ENCODE measurements at places on chromosomes 5 and 9.
A peak's percentile ranks its signal among the peaks of the same experiment; 100 is the strongest.

DNA sequence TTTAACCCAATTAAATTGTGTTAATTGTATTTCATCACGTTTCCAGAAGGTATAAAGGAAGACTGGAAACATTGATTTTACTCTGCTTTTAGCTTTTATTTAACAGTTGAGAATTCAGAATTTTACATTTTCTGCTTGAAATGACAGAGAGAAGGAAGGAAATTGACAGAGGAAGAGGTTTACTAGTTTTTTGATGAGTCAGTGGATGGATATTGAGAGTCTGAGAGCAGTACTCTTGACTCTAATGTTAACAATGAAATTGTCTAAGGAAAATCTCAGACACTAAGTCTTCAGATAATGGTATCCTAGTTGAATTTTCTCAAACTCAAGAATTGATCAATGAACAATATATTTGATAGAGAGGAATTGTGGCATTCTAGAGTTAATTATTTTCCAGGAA, 60.6 kb downstream of the IPO11 start:
- DNase-seq: no peak

DNA sequence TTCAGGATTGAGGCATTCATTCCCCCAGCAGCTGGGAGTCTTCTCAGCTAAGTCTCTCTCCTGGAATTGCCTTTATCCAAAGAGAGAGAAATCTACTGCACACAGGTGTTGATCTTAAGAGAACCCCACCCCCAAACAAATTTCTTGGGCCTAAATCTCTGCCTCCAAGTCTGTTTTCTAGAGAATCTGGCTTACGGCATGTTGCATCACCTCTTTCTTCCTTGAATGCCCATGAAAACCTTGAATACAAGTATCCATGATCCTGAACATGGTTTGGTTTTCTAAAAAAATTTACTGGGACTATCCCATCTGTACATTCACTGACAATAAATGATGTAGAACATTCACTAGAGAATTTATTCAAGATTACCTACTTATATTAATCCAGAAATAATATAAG, 401.6 kb downstream of the PDE4D start:
- DNase-seq: no peak

- no peak for DNase-seq
Observed at GRCh38 chr5:141478321-141478945, 2.7 kb downstream of the PCDHGC3 start.

GRCh38 chr9:72203205-72203803, 54.1 kb downstream of the GDA start:
- DNase-seq: no peak

GRCh38 chr5:164335837-164336236, 830.4 kb downstream of the MAT2B start:
- DNase-seq: no peak

- no peak for DNase-seq
Observed at GRCh38 chr5:16936150-16936988, at the start of gene MYO10. TSS of gene MYO10 (minus strand) at chr5:16936288. CDS start at chr5:16935808, 480 bp downstream.

- no peak for DNase-seq
Observed at GRCh38 chr5:168944004-168944403, 356.9 kb downstream of the SLIT3 start.

GRCh38 chr9:108671176-108671575, 184.6 kb downstream of the ACTL7B start:
- no peak for DNase-seq

GRCh38 chr5:131661933-131662332, 26.9 kb upstream of the RAPGEF6 start:
- DNase-seq: no peak

GRCh38 chr5:6766604-6767093, 53.4 kb downstream of the TENT4A start:
- DNase-seq: no peak

GRCh38 chr5:145980718-145981117, 44.3 kb downstream of the SH3RF2 start:
- DNase-seq: no peak

DNA sequence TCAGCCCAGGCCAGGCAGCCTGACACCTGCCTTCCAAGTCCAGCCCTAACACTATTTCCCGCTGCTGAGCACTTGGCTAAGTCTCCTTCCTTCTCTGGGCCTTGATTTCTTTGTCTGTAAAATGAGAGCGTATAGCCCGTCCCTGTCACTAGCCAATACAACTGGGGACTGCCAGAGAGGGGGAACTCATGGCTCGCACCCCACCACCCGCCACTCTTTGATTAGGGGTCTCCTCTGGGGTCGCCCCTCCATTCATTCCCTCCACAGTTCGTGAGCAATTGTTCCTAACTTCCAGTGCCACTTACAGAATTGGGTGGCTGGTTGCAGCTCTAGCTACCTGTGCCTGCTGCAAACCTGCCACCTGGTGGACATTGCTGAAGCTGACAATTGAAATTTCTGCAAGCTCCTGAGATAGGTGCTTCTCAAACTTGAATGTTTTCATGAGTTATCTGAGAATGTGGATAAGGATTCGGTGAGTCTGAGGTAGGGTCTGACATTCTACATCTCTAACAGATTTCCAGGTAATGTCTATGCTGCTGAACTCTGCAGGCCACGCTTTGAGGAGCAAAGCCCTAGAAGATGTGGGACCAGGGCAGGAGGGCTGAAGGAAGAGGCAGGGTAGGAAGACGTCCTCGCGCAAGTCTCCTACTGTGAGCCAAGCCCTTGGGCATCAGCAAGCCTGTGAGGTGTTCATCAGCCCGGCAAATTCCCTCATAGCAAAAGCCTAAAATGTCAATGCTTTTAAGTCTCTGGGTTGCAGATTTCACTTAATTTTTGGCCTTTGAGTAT, 13.3 kb upstream of the RECK start:
- DNase-seq: peak; percentile 20

- DNase-seq: no peak
Observed at GRCh38 chr5:177327539-177328522, 16.1 kb upstream of the MXD3 start.

- DNase-seq: no peak
Observed at GRCh38 chr9:95725045-95725444, 150.4 kb upstream of the ERCC6L2 start.

- no peak for DNase-seq
Observed at GRCh38 chr9:87973122-87973521, 1.2 kb downstream of the CDK20 start.

DNA sequence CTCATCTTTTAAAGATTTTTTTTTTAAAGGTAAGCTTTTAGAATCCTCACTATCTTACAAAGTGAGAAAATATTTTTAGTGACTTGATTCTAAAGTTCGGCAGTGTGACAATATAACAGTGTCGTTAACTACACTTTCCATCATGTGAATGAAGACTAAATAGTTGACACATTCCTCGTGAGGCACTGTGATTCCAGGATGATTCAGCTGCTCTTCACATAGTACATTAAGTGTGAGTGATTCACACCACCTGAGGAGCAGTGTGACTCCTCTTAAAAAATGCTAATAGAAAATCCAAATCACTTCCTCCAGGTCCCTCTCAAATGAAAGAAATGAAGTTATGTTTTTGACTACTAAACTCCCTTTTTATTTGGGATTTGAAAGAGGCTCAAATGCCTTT, 589.5 kb downstream of the GABRG2 start:
- no peak for DNase-seq

- DNase-seq: no peak
Observed at GRCh38 chr9:134403682-134404301, 77.5 kb downstream of the RXRA start.

- no peak for DNase-seq
Observed at GRCh38 chr5:5752844-5753243, 330.4 kb downstream of the ICE1 start.

DNA sequence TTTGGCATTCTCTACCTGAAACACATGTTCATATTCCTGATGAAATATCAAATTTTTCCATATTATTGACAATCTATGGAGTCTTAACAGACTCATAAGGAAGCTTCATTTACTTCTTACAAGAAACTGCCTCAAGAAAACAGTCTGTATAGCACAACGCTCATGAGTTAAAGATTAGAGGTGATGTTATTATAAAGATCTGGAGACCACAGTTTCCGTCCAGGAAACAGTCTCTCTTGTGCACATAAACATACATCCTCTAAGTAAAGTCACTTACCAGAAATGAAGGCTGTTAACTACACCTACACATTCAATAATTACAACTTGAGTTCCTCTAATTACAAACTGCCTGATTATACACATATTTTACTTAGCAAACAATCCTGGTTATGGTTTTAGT, 86.9 kb downstream of the RAPGEF6 start:
- no peak for DNase-seq

DNA sequence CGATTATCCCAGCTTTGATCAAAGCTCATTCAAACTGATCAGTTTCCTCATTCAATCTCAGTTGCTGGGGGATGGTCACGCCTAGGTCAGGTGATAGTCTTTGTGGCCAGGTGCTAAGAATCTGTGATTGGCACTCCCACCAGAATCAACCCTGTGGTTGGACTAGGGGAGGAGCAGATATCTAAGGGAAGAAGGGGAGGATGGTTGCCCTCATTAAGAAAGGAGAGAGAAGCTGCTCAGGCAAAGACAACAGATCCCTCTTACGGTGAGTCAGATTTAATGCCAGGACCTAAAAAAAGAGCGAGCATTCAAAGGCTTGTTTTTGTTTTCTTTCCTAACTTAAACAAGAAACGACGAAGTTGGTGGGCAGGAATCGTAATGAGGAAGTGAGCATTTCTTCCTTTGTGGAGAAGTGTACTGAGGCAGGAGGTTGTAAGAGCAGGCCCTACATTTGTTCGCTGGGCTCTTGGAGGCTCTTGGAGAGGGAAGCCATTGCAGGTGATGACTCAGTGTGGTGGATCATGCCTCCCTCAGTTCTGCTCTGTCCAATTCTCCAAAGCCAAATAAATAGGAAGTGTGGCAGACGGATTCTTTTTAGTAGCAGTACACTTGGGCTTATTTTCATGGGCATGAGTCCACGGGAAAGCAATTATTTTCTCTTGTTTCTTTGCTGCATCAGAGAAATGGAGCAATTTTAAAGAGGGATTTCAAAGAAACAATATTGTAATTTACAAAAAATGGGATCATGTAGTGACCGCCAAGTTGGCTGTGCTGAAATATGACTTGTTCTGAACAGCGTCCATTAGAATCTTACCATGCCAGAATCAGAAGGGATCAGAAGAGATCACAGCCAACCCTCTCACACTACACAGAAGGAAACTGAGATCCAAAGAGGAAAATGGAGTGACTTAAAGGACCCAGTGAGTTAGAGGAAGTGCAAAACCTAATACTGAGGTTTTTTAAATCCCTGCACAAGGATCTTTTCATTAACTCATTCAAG, 18.7 kb upstream of the TGFBR1 start:
- no peak for DNase-seq

DNA sequence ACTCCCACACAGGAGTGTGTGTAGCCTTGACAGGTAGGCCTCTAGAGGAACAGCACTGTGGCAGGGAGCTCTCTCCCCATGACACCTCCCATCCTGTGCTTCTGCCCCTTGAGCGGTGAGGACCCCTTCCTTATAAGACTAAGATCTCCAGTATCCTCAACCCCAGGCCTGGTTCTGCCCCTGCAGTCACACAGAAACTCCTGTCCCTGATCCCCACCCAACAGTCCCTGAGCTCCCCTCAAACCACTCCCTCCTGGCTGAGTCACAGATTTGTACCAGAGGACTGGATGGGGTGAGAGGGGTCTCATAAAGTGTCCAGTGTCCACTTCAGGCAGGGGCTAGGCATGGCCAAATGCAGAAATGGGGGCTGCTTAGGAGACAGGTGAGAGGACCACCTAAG, 47.8 kb upstream of the CDKN2AIPNL start:
- DNase-seq: no peak

- DNase-seq: no peak
Observed at GRCh38 chr9:71985297-71985911, 74.0 kb downstream of the C9orf85 start.

All from stimulated activated CD8-positive, alpha-beta memory T cell treated with anti-CD3 and anti-CD28 coated beads, Interleukin-4, amount 100 ng/mL, for 1 hour (primary cell).